ENCODE measurements at places on chromosomes 11 and 22.

GRCh38 chr22:36938028-36938425 lies 24.6 kb downstream of the CSF2RB start:
- DNase-seq: no peak

DNA sequence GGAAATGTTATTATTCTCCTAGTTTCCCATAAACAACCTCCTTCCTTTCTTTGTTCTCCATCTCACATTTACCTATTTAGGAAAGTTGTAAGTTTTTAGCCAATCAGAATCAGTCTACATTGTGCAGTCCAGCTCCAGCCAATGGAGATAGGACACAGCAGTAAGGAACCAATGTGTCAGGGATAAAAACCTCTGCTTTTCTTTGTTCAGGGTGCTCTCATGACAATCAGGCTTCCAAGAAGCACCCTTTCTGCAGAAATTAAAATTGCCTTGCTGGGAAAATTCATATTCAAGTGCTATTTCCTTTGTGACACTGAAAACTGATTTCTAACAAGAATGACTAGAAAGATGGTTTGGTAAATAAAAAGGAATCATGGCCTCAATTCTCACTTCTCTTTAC lies 14.6 kb downstream of the SCGB2A1 start:
- no peak for DNase-seq

DNA sequence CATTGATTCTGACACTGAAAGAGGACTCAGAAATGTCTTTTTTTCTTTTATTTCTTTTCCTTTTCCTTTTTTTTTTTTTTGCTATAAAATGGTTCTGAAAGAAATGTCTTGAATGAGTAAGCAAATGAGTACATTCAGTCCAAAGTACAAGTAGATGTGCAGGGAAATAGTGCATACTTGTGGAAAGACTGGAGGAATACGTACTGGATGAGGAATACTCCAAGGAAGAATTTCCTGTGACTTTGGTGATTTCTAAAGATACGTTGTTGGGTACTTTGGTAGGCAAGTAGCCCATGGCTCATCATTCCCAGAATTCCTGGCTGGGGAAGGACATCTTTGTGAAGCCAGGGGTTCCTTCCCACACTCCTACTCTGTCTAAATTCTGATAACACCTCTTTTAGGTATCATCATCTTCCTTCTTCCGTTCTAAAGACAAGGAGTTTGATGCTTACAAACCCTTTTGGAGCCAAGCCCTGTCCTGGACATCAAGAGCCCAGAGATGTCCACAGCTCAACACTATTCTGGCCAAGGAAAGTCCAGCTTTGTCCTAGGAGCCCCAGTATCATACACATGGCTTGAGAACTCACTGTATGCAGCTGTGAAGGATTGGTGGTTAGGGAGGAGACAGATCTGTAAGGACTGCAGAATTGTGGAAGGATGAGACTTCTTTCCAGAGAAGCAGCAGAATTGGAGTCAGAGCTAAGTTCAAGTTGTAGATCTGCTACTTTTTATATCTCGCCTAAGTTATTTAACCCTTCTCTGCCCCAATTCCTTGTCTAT lies 4.8 kb upstream of the NUP98 start:
- DNase-seq: no peak

- no peak for DNase-seq
Measured at GRCh38 chr11:69950120-69950519, 128.0 kb upstream of the ANO1 start.

All from stimulated activated CD8-positive, alpha-beta memory T cell treated with anti-CD3 and anti-CD28 coated beads, Interleukin-15, amount 100 ng/mL, for 24 hours (primary cell).